ENCODE measurements at places on chromosomes 7 and 10.

DNA sequence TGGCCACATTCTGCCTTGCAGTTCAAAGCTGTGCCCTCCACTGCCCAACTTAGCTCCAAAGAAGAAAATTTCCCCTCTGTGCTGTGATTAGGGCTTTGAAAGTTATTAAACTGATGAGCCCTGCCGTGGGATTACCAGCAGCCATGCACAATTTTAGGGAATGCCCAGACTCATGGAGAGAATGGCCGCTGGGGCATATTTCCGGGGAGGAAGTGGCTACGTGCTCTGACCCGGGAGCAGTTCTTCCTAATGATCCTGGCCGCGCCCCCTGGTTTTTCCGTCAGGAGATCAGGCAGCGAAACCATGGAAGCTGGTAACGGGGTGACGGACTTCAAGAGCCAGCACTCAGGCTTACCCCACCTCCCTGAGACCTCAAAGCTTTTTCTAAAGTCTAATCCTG is 365.5 kb upstream of the PFKP start:
- DNase-seq, result no peak

- no peak for DNase-seq
Measured at GRCh38 chr7:55097100-55097499, 78.3 kb downstream of the EGFR start.

DNA sequence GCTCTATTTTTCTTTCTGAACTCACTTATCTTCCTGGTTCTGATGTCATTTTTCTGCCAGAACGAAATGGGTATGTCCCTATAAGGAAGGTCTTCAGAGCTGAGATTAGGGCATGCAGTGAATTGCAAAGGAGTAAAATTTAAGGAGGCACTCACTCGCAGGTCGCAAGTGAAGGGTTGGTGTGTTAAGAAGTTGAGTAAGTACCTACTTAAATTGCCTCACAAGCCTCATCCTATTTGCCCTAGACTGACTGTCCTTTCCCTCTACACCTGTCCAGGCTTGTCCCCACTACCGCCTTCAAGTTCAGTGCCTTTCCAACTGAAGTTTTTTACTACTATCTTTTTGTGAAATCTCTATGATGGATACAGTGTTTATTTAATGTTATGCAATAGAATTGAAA is 191.5 kb downstream of the AHR start:
- DNase-seq, result no peak

GRCh38 chr10:77357611-77358310 is 279.8 kb downstream of the KCNMA1 start:
- DNase-seq, result no peak

GRCh38 chr10:114576132-114576487 is 82.0 kb downstream of the ABLIM1 start:
- DNase-seq, result no peak

DNA sequence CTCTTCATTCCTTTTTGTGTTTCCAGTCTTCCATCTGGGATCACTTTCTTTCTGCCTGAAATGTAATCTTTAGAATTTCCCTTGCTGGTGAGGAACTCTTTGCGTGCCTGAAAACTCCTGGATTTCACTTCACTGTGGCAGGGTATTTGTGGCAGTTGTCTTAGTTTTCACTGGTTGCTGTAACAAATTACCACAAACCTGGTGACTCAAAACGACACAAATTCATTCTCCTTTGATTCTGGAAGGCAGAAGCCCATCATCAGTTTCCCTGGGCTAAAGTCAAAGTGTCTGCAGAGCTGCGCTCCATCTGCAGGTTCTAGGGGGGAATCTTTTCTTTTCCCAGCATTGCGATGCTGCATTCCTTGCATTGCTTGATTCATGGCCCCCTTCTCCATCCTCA is 109.3 kb downstream of the RBM20 start:
- DNase-seq, result no peak
